Kidney (tissue), 22 donors: ENCODE measurements at places on chromosomes 16 and 17.

- DNase-seq: no peak
Observed at GRCh38 chr17:52145476-52145875, 13.0 kb downstream of the CA10 start.

DNA sequence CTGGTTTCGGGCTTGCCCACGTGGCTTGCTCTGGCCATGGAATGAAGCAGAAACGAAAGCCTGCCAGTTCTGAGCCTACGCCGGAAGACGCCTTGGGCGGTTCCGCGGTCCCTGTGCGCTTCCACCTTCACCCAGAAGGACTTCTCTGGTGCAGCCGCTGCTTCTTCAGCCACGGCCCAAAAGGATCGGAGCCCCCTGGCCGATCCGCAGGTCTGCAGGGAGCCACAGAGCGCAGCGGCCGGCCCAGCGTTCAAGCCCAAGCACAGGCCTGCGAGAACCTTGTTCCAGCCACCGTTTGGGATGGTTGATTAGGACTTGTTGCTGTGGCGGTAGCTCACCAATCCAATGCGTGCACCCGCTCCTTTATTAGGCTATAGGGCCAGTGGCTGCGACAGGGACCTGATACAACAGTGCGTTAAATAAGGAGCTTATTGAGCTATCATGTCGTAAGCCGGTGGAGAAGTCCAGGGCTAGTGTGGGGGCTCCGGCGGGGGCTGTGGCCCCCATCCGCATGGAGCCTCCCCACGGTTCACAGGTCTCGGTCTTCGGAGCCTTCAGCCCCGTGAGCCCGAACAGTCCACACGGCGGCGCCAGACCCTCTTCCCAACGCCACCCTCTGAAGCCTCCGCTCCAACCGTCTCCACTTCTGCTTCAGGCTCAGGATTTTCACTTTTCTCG, 10.2 kb upstream of the MPP2 start:
- DNase-seq: no peak

- no peak for DNase-seq
Observed at GRCh38 chr17:41754066-41754465, 19.6 kb upstream of the HAP1 start.

DNA sequence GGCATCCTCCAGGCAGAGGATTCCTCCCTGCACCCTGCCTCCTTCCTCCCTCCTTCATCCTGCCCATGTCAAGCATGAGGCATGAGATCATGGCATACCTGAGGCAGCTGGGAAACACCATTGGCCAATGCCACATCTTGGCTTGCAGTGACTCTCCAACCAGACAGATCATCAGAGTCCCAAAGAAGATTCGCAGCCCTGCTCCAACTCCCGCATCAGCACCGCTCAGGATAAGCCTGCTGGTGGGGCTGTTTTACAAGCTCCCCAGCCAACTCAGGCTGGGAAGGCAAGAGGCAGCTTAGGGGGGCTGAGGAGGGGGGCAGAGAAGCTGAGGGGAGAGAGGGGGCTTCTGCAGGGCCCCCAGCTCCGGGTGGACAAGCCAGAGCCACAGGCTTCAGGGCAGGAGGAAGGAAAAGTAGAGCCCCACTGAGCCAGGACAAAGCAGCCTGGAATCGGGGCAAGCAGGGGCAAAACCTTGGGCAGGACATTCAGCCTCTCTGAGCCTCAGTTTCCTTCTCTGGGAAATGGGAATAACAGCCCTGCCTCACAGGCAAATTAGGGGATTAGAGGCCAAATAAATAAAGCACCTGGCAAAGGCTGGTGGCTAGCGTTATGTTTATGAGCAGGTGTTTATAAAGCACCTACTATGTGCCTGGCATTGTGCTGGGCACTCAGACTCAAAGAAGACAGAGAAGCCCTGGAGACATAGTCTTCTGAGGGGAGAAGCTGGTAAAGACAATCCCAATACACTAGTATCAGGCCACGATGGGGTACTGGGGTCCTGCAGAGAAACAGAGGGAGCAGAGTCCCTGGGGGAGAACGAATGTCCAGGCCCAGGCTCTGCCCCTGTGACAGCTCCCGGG, 88.1 kb downstream of the GOSR1 start:
- DNase-seq: no peak

GRCh38 chr16:57756424-57757325, 21.1 kb downstream of the KATNB1 start:
- no peak for DNase-seq
